Umbilical cord (tissue), 2 donors: ENCODE measurements at places on chromosomes 6 and 20.

DNA sequence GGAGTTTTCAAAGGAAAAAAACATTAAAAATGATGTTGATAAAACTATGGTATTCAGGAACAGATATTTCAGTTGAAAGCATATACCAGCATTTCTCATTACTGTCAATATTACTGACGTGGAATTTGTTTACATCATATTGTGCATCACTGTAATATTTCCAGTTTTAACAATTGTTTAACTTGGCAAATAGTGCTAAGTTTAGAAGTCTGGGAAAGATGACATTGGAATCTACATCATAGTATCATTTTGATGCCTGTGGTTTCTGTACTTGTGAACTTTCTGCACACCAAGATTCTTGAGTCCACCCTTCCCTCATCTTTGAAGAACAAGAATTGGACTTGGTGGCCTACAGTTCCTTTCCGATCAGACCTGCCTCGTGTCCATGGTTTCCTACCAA lies 98.1 kb downstream of the RALGAPA2 start:
- no peak for DNase-seq

DNA sequence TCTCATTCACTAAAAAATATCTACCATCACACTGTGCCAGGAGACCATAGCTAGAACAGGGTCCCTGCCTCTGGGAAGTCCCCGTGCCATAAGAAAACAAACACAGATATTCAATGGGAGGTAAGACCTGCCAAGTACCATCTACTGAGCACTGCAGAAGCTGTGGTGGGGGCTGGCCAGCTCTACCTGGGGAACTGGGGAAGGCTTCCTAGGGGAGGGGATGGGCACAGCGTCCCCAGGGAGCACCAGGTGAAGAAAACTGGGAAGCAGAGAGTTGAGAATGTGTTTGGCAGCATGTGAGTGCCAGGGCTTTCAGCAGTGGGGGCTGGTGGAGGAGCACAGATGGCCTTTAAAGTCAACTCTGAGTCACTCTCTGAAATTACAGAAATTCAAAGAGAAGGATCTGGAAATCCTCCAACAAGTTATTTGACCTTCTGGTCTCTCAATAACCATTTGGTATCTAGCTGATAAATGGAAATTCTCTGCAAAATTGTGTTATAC lies 85.2 kb downstream of the SHLD1 start:
- DNase-seq: peak; percentile 84

DNA sequence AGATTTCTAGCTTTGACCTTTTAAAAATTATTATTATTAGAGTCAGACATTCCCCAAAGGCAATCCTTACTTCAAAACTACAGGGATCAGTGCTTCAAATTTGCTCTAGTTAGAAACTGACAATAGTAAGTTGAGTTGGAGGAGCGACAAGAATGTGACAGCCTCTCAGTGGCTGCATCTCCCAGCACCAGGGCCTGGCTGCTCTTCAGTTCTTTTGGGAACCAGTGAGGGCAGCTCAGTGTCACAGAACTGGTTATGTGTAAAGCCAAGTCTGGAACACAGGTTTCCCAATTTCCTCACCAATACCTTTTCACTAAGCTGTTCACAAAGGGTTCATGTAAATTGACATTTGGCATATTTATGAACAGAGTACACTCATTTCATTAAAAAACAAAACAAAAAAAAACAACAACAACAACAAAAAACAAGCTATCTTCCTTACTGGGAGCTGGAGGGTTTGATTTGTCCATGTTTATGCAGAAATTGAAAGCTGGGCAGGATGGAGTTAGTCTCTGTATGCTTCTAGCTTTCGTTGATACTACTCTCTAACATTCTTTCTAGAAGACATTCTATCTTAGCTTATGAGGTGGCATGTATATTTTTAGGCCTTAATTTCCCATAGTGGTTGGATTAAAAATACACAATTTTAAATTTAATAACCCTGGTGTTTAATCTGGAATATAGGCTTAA lies 95.0 kb downstream of the SAMD5 start:
- peak; percentile 11 for DNase-seq

- DNase-seq: peak; percentile 17
Observed at GRCh38 chr6:42710316-42710715, 12.1 kb downstream of the PRPH2 start.

GRCh38 chr6:54057058-54057457 lies 54.2 kb upstream of the MLIP start:
- DNase-seq: no peak

GRCh38 chr6:138785980-138786379 lies 9.9 kb upstream of the ECT2L start:
- DNase-seq: no peak
